ENCODE measurements at places on chromosomes 13 and 19.

- no peak for DNase-seq
These were observed 523.2 kb downstream of the KLF12 start for GRCh38 chr13:73610799-73611592.

DNA sequence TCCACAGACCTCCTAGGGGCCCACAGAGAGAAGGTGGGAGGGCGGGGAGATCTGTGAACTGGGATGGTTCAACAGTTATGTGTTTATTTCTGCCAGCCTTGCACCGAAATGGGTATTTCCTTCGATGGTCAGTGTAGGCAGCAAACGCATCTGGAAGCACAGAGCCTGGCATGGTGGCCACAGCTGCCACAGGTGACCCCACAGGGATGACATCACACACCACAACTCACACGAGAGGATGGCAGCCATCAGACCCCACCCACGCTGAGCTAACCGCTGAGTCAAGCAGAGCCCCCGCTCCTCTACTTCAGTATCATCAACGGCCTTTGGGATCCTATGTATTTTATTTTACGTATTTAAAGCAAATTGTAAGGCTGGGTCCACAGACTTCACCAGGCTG is 37.4 kb downstream of the NAXD start:
- no peak for DNase-seq

DNA sequence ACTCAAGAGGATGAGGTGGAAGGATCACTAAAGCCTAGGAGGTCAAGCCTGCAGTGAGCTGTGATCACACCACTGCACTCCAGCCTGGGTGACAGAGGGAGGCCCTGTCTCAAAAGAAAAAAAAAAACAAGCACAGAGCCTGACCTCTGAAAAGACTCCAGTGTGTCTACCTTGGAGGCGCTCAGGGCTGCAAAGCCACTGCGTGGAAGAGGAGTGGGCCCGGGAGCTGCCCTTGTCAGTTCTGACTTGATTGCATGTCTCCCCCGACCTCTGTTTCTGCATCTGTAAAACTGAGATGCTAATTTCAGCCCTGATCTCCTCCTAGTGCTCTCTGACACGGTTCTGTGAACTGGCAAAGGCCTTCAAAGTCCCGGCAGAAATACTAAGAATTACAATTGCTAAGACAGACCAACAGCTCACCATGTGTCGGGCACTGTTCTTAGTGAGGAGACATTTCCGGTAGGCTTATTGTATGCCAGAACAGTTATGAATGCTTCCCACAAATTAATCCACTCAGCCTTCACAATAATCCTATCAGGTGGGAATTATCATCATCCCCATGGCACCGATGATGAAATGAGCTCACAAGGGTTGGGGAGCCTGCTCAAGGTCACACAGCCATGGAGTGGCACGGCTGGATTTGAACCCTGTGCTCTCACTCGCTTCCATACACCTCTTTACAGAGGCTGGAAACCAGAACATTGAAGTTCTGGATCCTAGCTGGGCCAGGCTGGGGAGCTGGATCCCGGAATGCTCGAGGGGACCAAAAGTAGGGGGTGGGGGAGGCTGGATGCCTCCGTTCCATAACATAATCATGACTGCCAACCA is 3.5 kb downstream of the AKT2 start:
- no peak for DNase-seq

- DNase-seq, result no peak
These were observed 38.3 kb upstream of the HMGB1 start for GRCh38 chr13:30504081-30504480.

- DNase-seq, result no peak
These were observed 38.7 kb downstream of the KEAP1 start for GRCh38 chr19:10464456-10464855.

- DNase-seq, result no peak
These were observed 740.1 kb downstream of the UQCRFS1 start for GRCh38 chr19:28472843-28473242.

Data from fibroblast of skin of left biceps (primary cell).